ENCODE measurements at places on chromosomes 11 and 22.

GRCh38 chr11:29173660-29174062, 843.2 kb downstream of the KCNA4 start:
- no peak for DNase-seq

GRCh38 chr11:11966826-11967668, 41.4 kb downstream of the DKK3 start:
- DNase-seq: peak; percentile 84

- no peak for DNase-seq
Measured at GRCh38 chr22:40855979-40856512, 393 bp downstream of the ST13 start.

DNA sequence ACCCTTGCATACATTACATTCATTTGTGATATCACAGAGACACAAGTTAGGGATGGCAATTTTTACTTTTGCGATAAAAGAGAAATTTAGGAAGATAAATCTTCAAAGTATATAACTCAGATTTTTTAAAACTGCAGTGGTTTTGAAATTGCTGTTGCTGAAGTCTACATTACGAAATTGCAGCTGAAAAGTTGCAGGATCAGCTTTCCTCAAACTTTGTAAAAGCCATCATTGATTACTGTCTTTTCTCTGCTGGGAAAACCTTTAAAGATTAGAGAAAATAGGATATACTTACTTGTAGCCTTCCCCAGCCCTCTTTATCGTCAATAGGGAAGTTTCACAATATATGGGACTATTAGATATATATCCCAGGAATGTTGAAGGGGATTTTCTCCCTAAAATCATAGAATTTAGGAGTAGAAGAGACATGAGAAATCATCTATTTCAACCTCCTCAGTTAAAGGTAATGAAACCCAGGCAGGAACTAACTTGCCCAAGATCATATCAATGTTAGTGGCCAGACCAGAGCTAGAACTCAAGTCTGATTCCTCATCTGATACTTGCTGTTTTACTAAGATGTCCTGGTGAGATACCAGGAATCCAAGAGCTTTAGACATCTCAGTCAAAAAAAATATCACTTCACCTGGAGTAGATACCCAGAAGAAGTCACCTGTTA, 10.4 kb upstream of the AGBL2 start:
- DNase-seq: no peak

DNA sequence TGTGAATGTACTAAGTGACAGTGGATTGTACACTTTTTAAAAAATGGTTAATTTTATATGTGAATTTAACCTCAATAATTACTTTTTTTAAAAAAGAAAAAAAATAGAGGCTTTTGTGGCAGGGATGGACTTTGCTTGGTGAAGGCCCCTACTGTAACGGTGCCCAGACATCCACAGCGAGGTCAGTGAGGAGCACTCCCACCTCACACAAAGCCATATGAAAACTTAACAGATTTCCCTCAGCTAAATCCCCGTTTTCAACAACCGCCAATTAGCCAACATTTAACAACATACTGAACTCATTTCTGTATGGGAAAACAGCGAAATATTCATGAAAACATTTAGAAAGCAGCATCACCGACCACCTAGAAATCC, 642 bp upstream of the C11orf58 start:
- no peak for DNase-seq

GRCh38 chr11:112166562-112166961, 610 bp upstream of the TEX12 start:
- no peak for DNase-seq

- peak; percentile 61 for DNase-seq
Measured at GRCh38 chr11:12411806-12412727, 34.7 kb downstream of the PARVA start.

GRCh38 chr22:49137206-49137840, 690.4 kb downstream of the BRD1 start:
- DNase-seq: no peak

- DNase-seq: no peak
Measured at GRCh38 chr11:14789879-14790484, 102.0 kb downstream of the CYP2R1 start.

- no peak for DNase-seq
Measured at GRCh38 chr11:114057147-114057546, 2.4 kb upstream of the ZBTB16 start.

DNA sequence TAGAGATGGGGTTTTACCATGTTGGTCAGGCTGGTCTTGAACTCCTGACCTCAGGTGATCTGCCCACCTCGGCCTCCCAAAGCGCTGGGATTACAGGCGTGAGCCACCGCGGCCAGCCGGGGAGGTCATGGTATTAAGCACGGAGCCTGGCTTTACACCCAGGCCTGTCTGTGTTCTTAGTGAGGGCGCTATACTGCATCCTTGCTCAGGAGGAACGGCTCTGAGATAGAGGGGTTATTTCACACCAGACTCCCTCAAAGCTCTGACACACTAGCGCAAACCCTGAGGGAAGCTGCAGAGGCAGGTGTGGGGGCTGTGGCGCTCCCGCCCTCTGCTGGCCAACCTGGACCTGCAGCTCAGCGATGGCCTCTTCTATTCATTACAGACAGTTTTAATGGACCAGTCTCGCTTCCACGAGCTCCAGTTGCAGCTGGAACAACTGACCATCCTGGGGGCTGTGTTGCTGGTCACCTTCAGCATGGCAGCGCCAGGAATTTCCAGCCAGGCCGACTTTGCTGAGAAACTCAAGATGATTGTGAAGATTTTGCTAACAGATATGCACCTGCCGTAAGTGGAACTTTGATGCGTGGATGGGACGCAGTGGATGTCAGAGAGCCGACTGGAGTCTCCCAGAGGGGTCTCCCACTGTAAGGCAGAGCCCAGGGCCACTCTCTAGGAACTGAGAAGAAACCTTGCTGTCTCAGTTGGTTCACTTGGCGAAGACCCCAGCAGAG, 26.2 kb downstream of the TCP11L1 start:
- DNase-seq: peak; percentile 89

- no peak for DNase-seq
Measured at GRCh38 chr11:839875-840617, 2.3 kb downstream of the POLR2L start.

DNA sequence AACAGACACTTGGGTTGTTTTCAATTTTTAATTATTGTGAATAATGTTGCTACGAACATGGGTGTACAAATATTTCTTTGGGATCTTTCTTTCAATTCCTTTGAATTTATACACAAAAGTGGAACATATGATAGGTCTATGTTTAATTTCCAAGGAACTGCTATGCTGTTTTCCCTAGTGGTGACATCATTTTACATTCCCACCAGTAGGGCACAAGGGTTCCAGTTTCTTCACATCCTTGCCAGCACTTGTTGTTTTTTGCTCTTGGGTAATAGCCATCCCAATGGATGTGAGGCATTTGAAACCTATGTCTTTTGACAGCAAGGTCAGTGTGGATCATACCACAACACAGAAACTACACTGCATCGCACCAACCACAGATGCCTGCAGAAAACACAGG, 41.8 kb upstream of the SCN3B start:
- DNase-seq: no peak

GRCh38 chr11:66230156-66230555, 38.3 kb upstream of the RAB1B start:
- DNase-seq: no peak

- no peak for DNase-seq
Measured at GRCh38 chr11:96288915-96289314, 54.1 kb downstream of the MAML2 start.

DNA sequence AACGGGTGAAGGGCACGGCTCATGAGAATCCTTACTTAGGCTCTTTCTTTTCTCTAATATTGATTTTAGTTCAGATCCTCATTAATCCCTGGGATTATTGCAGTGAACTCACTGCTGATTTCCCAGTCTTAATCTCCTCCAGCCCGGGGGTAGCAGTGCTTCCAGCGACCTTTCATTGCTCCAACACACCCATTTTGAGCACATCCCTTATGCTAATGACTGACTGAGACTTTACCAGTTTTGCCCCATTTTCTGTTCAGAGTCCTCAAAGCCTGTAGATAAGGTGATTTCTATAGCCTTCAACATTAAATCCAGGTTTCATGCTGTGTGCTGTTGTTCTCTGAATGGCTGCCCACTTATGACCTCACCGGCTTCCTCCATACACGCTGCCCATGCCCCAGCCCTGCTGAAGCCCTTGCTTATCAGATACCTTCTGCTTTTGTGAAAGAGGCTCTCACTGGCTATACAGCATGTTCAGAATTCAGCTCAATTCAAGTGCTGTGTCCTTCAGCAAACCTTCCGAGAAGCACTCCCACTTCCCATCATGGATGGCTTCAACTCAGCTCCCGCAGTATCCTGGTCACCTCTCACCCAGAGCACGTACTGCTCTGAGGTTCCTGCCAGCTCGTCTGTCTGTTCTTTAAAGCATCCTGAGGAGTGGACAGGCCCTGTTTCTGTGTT, 49.0 kb downstream of the PPFIA1 start:
- no peak for DNase-seq

- no peak for DNase-seq
Measured at GRCh38 chr11:36362902-36363301, 66.8 kb downstream of the PRR5L start.

DNA sequence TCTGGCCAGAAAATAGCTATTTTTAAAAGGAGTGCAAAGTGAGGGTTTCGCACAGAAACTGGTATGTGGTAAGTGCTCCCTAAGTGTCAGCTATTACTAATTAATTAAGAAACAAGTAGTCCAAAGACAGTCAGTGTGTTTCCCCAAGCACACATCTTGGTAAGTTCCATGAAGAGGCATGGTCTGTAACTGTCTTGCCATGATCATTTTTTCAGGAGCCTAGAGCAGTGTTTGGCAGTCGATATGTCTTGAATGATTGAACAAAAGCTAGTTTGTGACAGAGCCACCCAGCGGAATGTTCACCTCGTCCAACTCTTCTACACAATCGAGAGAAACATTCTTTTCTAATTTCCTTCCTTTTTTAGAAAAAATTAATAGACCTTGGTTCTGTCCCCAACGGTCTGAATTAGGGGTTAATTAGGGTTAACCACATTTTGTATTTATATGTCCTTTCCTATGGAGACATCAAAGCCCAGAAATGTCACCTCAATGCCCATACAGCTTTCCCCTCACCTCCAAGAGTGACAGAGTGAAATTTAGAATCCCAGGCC, 57.6 kb upstream of the FTH1 start:
- no peak for DNase-seq

GRCh38 chr11:32069361-32070058, 21.4 kb upstream of the RCN1 start:
- no peak for DNase-seq

- no peak for DNase-seq
Measured at GRCh38 chr22:42172773-42173172, 42.2 kb upstream of the CYP2D6 start.

- DNase-seq: no peak
Measured at GRCh38 chr11:131422496-131422895, 52.1 kb downstream of the NTM start.

GRCh38 chr11:126194121-126194543, 17.3 kb downstream of the RPUSD4 start:
- no peak for DNase-seq

DNA sequence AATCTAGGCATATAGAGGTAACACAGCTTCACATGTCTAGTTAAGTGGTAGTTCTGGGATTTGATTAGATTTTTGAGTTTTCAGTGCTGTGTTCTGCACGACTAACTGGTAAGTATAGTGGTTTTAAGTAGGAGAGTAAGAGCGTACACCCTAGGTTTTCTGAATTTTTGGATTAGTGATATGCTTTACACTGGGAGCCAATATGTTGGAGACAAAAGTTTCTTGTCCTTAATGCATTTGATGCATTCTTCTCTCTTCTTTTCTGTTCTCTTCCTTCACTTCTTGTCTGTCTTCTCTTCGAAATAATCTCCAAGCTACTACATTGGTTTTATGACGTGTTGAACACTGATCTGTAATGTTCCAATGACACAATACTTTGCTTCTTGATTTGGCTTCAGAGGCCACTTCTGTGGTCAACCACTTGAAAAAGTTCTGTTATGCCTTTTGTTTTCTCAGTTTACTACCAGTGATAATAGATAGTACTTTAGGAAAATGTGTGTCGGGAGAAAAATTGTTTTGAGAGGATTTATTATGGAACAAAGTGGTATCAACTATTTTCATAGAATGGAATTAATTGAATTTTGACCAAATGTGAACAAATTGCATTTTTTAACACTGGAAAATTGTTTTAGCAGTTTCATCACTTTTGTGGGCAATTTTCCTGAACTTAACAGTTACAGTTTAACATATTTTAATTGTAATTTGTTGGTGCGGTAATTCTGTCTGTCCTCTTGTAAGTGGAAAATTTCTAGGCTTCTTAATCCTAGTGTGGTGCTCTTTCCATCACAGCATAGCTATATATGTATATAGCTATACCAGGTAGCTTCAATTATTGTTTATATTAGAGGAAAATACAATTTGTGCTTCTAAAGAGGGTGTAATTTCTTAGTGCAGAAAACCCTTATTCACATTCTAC, 2.6 kb downstream of the PDE3B start:
- no peak for DNase-seq

GRCh38 chr11:35602160-35602793, 16.0 kb upstream of the FJX1 start:
- no peak for DNase-seq

DNA sequence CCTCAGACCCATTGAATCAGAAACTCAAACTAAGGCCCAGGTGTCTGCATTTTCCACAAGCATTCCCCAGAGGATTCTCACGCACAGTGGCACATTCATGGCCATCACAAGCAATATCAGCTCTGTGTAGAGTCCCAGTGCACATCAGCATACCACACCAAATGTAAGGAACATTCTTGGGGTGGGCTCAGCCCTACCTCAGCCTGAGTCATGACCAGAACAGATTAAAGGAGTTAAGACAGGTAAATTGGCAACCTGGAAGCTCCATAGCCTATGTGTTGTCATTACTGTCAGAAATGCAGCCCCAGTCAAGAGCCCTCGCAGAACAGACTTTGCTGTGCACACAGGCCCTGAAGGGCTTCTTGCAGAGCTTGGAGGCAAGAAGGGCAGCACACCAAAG, 53.1 kb downstream of the OPCML start:
- no peak for DNase-seq

GRCh38 chr22:40758390-40758789, 60.8 kb downstream of the SLC25A17 start:
- no peak for DNase-seq

- peak; percentile 68 for DNase-seq
Measured at GRCh38 chr11:125941619-125942611, 3.9 kb upstream of the VSIG10L2 start.
